ENCODE measurements at places on chromosomes 12 and 14. TPM values are rescaled to one million over a fixed set of nuclear protein-coding genes. Genes with fewer than 3 reads are reported as not detected.

DNA sequence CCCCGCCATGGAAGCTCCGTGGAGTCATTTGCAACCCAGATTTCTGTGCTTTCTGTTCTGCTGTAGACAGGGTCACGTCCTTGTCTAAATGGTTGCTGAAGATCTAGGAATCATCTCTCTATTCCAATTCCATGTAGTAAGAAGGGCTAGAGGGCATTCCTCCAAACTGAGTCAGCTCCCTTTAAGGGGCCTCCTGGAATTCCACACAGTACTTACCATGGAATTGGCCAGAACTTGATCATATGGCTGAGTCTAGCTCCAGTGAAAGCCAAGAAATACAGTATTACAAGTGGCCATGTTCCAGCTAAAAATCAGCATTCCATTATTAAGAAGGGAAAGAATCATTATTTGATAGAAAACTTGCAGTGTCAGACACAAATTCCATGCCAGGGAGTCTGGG lies 171.9 kb downstream of the PRKCH start:
- DNase-seq, result no peak

DNA sequence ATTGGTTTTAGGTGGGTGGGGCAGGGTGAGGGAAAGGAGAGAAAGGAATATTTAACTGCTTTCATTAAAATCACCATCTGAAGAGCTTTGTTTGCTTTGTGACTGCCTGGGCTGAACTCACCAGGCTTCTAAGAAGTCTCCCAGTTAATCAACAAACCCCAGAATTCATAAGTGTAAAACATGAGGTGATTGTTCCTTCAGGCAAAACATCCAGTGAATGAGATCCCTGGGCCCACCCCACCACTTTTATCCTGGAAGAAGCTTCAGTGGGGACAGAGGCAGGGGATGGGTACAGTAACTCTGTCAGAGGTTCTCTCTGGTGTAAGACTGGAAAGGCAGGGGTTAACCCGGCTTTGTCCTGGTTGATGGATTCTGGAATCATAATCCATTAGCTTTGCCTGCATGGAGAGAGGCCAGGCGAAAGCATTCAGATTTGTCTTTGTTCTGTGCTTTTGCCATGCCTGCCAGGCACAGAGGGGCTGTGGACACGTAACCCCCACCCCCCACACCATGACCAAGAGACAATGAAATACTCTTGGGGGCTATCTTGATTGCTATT lies 16.7 kb downstream of the PDE1B start:
- DNase-seq, result no peak

Gene HOXC6
- total RNA-seq, result not detected

Gene SERPINA3
- total RNA-seq, result 39.1 TPM
